ENCODE measurements at places on chromosomes 1 and 21.
A peak's percentile ranks its signal among the peaks of the same experiment; 100 is the strongest.

DNA sequence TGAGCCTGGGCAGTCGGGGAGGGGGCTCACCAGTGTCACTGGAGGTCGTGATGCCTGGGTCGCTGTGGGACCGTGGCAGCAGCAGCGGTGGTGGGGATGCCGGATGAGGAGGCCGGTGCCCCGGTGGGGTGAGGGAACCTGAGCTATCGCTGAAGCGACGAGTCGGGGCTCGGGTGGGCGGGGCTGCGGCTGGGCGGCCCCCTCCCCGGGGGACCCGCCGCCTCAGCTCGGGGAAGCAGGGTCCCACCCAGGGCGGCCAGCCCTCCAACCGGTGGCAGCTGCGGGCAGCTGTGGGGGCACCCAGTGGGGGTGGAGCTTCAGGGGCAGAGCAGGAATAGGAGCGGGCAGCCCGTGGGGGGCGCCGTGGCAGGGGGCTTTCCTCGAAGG lies 5.0 kb downstream of the ENTREP3 start:
- no peak for DNase-seq

- no peak for DNase-seq
Measured at GRCh38 chr1:165449131-165449530, 4.2 kb upstream of the RXRG start.

DNA sequence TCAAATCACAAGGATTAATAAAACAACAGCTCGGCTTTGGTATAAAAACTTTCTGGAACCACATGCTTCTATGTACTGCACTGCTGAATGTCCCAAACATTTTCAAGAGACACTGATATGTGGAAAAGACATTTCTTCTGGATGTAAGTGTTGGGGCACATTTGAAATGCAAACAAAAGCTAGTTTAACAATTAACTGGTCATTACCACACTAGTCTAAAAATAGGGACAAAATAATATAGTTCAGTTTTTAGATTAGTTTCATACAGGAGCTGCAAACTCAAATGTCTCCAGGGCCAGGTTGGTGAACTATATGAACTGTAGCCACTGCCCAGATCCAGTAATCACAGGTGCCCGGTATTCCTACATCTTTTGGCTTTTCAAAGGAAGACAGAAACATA lies 3.2 kb downstream of the IL23R start:
- no peak for DNase-seq

GRCh38 chr1:163701783-163702374 lies 380.1 kb downstream of the NUF2 start:
- no peak for DNase-seq

- DNase-seq, result no peak
Measured at GRCh38 chr1:246987083-246987690, 20.7 kb downstream of the ZNF695 start.

- DNase-seq, result no peak
Measured at GRCh38 chr21:27649323-27649722, 682.4 kb upstream of the ADAMTS5 start.

GRCh38 chr1:233294913-233295236 lies 650 bp downstream of the PCNX2 start:
- DNase-seq, result peak; percentile 37

DNA sequence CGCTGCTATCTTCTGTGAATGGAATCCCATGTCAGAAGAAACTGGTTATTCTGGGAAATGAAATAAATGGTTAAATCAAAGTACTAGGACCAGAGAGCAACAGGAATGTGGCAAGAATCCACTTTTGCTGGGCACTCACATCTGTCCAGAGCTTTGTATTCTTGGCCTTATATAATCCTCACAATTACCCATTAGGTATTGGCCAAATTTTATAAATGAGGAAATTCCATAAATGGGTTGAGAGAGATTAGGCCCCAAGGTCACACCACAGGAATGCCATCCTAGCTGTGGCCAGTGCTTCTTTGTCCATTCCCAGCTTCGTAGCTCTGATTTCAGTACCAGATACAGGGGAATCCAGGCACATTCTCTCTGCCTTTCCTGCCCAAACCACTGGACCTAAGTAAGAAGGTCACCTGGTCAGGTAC lies 76.1 kb upstream of the HOOK1 start:
- no peak for DNase-seq

GRCh38 chr1:176625365-176625764 lies 162.4 kb downstream of the PAPPA2 start:
- DNase-seq, result no peak

GRCh38 chr1:237736372-237737029 lies 154.2 kb downstream of the ZP4 start:
- DNase-seq, result no peak

DNA sequence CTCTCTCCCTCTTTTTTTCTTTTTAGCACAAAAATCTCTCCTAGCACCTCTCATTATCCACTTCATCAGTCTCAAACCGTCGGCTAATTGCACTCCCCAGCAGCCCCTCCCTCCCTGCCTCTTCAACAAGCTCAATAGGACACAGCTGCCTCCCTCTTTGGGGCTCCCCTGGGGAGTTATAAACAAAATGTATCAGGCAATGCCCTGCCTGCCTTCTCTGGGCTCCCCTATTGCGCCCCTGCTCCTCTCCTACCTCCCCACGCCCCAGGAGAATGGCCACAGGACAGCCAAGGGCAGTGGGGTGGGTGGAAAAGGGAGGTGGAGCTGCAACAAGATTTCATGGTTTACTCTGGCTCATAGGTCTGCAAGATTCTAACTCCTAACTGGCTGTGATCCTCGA lies 147.1 kb upstream of the GRIK3 start:
- DNase-seq, result no peak

DNA sequence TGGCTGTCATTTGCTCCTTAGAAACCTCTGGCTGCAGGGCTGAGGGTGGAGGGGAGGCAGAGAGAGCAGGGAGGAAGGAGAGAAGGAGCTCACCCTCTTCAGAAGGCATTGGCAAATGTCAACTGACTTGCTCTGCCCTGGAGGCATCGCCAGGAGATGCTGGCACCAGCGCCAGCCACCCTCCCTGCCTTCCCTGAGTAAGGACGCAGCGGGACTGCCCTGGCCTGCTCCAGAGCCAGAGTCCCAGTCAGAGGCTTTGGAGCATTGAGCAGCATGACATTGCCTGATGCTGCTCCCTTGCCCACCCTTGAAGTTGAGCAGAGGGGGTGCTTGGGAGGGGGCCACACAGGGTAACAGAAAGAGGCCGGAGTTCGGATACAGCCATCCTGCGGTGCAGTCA lies 62.3 kb downstream of the DISP3 start:
- no peak for DNase-seq
